KBM-7 (cell line): ENCODE measurements at places on chromosomes 6 and 20.

GRCh38 chr20:45934046-45934585, 367 bp upstream of the PCIF1 start:
- no peak for DNase-seq

DNA sequence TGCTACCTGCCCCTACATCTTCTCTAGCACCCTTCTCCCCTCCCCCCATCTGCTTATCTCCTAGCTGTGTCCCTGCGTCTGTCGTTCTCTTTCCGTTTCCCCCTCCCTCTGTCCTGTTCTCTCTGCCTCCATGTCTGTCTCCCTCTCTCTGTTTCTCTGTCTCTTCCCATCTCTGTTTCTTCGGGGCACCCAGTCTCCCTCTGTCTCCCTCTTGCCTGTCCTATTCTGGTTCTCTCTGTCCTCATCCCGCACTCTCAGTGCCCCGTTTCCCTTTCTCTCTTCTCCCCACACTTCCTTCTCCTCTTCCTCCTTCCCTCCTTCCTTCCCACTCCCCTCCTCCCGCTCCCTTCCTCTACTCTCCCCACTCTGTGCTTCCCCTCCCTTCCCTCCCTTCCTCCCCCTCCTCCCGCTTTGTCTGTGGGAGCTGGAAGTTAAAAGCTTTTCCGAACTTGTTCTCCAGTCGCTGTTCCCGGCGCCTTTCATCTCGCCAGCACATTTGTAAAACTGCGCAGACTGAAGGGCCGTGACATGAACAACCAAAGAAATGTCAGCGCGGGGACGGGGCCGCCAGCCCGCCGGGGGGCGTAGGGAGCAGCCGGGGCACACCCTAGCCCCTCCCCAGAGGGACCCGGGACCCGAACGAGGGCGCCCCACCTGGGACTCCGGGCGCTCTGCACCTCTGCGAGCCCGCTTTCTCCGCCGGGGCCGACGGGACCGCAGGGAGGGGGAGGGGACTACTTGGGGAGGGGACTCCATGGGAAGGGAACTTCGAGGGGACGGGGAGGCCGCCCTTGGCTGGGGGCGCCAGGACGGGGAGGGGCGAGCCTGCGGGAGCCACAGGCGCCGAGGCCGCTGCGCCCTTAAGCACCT, 4.0 kb upstream of the CDH22 start:
- DNase-seq = no peak

GRCh38 chr6:111958534-111958933, 85.3 kb upstream of the FYN start:
- DNase-seq = no peak

- no peak for DNase-seq
Measured at GRCh38 chr6:4067673-4068072, 11.3 kb downstream of the FAM217A start.

- DNase-seq = no peak
Measured at GRCh38 chr6:35181933-35182612, 31.7 kb upstream of the SCUBE3 start.

DNA sequence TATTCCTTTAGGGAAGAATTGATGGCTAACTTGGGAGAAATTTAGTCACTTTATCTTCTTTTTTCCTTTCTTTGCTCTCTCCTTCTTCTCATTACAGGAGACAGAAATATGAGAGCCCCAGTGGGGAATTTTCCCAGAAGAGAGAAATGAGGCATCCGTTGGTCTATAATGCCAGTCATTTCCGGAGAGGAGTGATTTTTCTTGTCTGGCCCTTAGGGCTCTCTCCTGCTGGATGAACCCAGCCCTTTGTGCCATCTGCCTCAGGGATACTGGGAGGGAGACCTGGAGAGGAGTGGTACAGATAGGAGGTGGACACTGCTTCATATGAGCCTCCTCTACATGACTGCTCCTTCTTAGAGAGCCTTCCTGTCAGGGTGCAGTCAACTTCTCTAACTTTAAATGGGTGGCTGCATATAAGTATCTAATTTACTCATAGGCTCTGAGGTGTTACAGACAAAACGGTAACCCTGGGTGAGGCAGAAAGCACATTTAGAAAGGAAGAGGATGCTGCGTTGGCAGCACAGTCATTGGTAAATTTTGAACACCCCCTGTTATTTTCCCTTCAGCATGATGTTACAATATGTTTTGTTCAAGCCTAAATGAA, 21.9 kb downstream of the RIMS1 start:
- no peak for DNase-seq

DNA sequence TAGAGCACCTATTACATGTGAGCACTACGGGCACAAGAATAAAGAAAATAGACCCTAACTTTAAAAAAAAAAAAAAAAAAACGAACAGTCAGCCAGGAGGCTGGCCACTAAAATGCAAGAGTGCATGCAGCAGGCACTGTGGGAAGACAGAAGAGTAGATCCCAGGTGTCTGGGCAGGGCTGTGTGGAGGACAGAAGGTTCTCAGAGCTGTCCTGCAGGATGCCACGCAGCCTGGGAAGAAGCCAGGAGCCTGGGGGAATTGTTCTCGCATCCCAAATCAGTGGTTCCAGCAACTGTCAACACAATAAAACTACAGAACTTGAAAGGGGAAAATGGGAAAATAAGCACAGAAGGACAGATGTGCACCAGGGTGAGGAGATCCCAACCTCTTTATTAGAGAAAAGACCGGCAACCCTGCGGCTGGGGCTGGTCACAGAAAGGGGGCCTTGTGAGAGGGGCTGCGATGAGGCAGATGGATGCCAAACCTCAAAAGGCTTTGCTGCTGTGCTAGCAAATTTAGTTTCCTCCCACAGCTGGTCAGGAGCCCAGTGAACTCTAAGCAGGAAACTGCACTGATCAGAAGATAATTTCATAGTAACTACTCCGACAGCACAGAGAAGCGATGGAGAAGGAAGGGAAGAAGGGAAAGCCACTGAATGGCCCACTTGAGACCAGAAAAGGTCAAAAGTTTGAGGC, 30.9 kb downstream of the MAP3K5 start:
- DNase-seq = peak; percentile 68

DNA sequence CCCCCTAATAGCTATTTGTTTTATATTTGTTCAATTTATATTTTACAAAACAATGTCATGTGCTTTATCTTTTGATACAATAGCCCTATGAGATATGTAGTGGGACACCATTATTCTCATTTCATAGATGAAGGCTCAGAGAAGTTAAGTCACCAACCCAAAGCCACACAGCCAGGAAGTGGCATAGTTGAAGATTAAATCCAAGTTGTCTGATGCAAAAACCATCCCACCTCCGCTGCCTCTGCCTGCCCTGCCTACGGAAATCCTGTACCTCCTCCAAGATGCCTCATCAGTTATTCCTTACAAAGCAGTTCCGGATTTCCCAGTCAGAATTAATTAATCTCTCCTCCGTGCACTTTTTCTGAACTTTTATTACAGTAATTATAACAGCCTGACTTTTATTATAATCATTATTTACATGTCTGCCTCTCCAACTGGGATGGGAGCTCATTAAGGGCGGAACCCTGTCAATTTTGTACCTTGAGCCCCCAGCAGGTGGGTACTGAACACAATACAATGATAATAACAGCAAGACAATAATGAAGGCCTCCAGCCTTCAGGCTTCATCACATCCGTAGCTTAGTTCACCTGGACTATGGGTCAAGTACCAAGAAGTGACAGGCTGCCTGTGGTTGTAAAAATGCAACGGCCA, 54.7 kb downstream of the LRFN2 start:
- no peak for DNase-seq

GRCh38 chr6:20604159-20604558, 69.9 kb downstream of the CDKAL1 start:
- DNase-seq = no peak

- no peak for DNase-seq
Measured at GRCh38 chr6:111551521-111552231, 54.0 kb downstream of the TRAF3IP2 start.

DNA sequence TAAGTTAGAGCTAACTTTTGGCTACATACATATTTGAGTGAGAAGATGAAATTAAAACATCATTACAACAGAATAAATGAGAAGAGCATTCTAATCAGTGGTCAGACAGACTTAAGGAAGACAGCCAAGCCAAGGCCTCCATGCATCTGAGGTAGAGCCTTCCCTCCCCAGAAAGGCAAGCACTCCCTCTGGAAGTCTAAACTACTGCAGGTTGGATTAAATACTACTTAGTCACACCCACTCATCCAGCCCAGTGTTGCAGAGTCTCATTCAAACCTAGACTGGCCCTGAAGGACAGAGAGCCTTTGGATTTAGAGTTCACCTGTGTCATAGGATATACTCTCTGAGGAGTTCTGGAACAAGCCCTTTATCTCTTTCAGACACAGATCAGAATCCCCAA, 29.2 kb downstream of the TMX4 start:
- no peak for DNase-seq

DNA sequence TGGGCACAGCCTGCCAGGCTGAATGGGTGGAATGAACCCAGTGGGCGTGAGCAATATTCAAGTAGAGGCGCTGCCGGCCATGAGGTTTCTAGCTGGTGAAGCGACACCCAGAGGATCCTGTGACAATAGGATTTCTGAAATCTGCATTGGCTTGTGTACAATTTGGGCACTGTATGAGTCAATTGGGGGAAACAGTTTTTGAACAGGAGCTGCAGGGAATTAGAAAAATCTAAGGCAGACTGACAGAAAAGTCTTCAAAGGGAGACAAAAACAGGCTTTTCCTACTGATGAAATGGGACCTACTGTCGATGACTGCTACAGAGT, 148.8 kb upstream of the PROKR2 start:
- DNase-seq = no peak

DNA sequence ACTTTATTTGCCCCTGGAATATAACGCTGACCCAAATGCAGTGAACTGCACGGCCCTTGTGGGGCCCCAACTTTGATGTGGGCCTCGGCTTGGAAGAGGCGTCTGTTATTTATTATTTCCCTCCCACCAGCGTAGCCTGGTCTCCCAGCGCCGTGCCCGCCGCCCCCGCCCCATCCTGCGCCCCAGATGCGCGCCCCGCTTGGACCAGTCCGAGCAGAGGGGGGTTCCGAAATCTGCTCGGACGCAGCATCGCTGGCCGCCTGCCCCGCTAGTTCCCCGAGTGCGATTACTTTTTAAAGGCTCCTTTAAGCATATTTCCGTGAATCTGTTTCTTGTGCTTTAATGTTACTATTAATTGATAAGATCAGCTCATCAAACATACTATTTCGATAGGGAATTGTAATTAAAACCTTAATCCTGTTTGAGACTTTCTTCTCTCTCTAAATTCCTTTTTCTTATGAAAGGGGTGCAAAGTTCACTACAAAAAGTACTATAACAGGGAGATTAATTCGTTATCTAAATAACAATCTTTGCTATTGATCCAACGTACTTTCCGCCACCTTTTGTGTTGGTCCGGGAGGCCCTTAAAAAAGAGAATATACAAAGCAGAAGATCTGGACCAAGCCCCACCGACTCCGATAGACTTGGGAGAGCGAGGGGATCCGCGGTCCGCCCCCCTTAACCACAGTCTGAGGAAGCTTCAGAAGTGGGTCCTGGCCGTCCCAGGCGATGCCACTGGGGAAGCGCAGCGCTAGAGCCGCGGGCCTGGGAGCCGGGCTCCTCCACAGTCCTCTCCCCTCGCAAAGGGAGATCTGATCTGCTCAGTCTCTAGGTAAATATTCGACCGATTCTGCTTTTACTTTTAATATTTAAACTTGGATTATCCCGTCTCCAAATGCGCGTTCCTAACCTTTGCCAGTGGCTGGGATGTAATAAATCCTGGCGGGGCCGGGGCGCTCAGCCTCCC, 10.2 kb downstream of the POU3F2 start:
- DNase-seq = no peak

DNA sequence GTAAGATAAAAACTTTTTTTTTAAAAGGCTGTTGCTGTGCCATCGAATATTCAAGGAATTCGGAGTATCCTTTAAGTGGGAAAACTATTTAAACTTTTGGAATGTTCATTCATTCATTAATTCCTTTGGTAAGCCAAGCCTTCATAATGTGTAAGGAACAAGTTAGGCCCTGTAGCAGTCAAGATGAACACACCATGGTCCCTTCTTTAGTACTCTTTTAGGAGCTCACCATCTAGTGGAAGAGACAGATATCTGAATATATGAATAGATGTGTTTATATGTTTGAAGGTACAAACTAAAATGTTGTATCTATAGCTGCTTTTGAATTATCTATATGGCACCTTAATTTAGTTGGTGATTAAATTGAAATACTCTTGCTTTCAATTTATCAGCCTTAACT, 5.8 kb downstream of the SPO11 start:
- no peak for DNase-seq

- DNase-seq = no peak
Measured at GRCh38 chr6:5146398-5146797, 61.3 kb downstream of the PPP1R3G start.

DNA sequence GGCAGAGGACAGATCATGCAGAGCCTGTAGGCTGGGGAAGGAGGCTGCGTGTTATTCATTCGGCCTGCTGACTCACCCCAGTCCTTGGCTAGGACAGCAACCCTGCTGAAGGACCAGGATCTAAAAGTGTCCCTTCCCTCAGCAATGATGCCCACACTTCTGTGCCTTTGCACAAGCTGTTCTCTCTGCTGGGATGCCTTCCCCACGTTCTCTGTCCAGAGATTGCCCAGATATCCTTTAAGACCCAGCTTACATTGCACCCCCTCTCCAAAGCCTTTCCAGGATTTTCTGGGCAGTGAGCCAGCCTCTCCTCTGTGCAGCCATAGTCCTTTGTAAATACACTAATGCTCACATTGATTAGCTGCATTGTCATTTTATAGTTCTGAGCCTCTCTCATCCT, 99.3 kb upstream of the CHD6 start:
- no peak for DNase-seq

GRCh38 chr20:17795501-17796071, 95.8 kb downstream of the BANF2 start:
- peak; percentile 3 for DNase-seq

GRCh38 chr6:35842381-35842780, 37.2 kb downstream of the LHFPL5 start:
- DNase-seq = no peak

DNA sequence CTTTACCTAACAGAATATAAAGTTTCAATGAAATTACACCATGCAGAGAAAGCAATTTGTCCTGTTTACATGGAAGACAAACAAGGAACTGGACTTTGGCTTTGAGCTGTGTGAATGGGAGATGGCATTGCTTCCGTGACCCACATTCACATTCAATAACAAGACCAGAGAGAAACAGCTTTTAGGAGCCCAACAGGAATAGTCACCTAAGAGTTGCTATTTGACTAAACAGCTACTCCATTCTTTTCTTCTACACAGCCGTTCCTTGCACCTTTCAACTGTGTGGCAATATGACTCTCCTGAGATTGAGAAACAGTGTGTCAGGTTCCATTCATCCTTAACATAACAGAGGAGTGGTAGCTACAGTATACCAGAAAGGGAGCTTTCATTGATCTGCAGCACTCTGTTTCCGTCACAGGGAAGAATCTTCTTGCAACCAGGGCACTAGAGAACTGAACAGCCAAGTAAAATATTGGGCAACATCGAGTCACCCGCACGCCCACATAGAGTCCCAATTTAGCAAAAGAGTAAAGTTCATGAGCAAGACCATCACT, 355.1 kb downstream of the HAO1 start:
- no peak for DNase-seq

DNA sequence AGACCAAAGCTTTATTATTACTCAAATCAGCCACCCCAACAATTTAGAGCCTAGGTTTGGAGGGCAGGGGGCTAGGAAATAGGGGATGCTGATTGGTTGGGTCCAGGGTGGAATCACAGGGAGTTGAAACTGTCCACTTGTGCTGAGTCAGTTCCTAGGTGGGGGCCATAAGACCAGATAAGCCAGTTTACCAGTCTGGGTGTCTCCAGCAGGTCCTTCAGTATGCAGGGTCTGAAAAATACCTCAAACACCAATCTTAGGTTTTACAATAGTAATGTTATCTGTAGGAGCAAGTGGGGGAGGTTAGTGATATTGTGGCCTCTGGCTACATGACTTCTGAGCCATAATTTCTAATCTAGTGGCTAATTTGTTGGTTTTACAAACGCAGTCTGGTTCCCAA, 63.2 kb downstream of the UBR2 start:
- DNase-seq = no peak

GRCh38 chr20:35821807-35822242, 50.0 kb downstream of the PHF20 start:
- DNase-seq = no peak
